Activated CD8-positive, alpha-beta memory T cell treated with anti-CD3 and anti-CD28 coated beads, Interleukin-2, amount 10 ng/mL, durations not matched to agents 7 days and 5 days (primary cell): ENCODE measurements at places on chromosomes 1 and 21.
A peak's percentile ranks its signal among the peaks of the same experiment; 100 is the strongest.

GRCh38 chr1:116819081-116819480, 64.9 kb downstream of the CD2 start:
- DNase-seq, result no peak

DNA sequence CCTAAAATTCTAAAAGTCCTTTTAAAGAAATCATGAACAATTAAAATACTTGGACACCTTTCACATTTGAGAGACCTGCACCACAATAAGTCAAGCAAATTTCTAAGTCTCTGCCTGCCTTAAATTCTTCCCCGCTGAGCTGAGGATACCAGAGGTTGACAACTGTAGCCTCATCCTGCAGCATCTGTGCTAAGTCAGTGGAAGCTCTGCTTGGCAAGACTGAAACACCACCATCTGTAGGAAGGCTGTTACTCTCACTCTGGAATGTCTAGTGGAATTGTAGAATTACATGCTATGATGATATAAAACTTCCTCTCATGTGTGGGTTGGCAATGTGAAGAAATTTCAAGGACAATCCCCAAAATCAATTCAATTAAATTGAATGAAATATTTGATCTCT, 1756.5 kb downstream of the NCAM2 start:
- DNase-seq, result no peak

DNA sequence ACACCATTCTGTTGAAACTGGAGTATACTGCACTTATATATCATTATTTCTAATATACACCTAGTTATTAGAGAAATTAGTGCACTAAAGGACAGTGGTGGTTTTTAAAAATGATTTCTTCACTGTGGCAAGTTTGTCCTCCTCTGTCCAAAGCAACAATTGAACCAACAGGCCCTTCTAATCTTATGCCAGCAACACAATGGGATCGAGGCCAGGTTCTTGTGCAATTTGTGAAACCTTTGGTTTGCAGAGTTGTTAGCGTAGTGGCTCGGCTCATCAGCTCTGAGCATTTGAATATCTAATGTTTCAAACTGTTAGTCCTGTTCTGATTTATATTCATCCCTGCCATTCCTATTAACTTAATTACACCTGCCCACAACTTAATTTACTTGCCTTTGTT, 9.9 kb upstream of the LRRC39 start:
- no peak for DNase-seq

DNA sequence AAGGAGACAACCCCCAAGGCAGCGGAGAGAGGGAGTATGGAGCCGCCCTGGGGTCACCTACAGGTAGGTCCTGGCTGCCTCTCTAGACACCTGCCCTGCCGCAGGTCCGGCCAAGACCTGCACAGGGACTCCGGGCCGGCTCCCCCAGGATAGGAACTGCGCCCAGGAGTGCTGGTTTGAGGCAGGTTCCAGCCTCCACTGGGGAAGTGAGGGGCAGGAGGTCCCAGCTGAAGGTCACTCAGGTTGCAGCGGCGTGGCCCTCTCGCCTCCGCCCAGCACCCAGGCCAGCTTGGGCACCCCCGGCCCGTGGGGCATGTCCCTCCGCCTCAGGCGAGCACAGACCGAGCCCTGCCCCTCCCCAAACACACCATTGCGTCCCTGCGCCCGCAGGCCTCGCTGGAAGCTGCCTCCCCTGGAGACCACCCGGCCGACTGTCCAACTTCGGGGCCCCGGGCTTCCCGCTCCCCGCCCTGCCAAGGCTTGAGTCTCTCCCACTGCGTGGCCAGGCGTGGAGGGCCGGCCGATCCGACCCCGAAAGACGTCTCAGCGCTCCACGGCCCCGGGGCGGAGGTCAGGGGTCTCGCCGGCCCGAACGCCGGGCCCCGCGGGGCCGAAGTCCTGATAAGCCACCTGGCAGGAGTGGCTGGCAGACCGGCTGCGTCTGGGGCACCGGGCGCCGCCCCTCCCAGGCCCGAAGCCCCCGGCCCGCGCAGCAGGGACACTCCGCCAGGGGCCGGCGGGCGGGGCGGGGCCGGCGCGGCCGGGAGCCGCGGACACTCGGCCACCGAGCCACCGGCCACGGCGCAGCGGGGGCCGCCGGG, 1.4 kb upstream of the SKI start:
- DNase-seq, result no peak

DNA sequence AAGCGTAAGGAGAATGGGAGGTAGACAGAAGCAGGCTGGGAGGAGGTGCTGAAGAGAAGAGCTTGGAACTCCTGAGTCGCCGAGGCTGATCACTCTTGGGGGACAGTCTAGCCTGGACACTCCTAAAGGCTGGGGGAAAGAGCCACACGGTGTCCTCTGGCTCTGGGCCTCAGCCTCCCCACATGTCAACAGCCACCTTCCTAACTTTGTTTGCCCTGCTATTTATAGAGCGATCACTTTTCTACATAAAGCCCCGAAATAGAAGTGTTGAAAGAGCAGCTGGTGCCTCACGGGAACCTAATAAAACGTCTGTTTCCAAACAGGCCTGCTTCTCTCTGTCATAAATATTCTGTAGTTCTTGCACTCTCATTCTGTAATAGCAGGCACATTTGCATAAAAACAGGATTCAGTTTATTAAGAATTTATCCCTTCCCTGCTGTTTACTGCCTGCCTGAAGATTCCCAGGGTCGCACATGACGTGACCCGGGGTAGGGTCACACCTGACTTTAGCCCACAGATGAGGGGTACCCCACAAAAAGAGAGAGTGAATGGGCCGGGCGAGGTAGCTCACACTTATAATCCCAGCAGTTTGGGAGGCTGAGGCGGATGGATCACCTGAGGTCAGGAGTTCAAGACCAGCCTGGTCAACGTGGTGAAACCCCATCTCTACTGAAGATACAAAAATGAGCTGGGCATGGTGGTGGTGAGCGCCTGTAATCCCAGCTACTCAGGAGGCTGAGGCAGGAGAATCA, 212.5 kb downstream of the TOMM20 start:
- DNase-seq, result no peak

DNA sequence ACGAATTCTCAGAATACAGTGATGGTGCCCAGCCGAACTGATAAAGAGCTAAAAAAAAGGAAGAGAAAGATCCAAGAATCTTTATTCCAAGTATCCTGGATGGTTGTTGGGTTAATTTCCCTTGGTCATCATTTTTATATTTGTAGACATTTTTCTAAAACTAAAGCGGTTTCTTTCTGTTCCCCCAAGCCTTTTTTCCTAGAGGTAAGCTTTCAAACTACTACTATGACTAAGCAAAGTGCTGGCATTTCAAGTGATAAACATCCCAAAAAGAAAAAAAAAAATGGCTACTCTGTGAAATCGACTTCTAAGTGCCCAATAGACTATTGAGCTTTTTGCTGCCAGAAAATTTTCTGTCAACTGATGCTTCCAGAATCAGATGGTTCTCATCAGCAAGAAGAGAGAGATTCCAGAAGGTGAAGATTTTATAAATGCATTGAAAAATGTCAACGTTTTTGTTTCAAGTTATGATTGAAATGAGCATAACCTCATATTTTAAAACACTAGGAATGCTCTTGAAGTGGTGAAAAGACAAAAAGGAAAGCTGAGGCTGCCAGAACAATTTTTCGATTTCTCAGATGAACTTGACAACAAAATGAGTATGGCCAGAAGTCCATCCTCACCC, 96.1 kb upstream of the ZC3H11B start:
- no peak for DNase-seq

DNA sequence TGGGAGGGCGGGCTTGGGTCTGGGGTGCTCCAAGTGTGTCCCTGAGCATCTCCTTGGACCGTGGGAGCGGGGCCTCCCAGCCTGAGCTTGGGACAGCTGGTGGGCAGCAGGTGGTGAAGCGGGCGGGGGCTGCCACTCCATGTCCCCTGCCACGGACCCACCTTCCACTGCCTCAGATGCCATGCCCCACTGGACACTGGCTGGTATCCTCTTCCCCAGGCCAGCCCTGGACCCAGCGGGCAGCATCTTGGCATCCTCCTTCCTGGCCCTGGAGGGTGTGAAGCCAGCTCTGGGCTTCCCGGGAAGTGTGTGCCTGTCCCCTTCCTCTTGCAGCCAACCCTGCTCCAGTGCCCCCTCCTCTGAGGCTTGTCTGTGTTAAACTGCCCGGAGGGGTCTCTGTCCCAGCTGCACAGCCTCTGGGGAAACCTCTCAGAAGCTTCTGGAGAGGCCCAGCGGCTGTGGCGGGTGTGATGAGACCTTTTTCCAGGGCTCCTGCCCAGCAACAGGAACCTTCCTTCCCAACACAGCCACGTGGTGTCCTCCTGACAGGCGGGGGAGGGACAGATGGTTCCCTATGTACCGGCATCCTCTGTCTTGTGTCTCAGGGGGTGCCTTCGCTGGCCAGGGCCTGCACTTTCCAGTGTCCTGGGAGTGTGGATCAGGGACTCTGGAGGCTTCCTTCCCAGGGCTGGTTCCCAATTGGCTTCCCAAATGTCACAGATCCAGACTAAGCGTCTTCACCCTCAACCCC, 81.6 kb upstream of the DISP3 start:
- no peak for DNase-seq

DNA sequence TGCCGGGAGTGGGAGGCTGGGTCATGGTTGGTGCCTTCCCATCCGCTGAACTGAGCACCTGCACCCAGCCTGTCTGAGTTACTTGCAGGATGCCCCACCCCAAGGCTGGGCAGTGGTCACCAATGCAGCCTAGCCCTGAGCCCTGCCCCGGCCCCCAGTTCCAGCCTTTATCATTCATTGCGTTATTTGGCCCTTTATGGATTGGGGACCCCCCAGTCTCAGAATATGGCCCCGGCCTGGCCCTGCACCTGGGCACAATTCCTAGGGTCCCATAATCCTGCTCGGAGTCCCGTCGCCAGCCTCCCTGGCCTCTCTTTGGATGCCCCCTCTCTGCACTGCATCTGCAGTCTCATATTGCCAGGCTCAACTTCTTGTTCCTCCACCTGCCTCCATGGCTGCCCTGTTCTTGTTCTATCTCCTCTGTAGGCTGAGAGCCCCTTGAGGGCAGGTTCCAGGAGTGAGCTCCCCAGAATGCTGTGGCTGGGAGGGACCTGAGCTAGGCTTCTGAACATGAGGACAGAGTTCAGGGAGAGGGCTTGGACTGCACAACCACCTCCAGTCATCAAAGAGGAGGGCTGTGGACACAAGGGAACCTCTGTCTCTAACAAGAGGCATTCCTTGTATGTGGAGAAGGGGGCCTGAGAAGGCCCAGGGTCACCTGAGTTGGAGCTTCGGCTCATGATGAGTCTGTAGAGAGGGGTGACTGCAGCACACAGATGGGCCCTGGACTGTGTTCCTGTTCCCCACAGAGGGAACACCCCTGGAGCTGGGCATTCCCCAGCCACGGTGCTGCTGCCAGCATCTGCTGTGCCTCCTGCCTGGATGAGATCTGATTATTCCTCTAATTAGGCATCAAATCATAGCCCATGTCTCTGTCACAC, 1.1 kb upstream of the KNCN start:
- no peak for DNase-seq

DNA sequence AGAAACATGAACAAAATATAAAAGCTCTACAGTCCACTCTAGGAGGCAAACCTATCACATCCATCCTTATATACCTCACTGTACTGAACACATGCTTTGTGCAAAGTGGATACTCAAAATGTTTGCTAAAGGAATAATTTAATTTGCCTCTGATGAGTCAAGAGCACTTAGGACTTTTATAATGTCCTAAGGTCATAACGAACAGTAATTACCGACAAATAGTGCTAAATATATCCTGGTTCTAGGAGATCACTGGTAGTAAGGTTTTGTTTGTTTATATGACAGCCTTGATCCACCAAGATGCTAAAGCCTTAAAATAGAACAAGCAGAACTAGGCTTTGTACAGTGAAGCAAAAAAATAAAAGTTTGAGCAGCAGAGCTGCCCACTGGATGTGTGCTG, 70.6 kb downstream of the GADD45A start:
- no peak for DNase-seq

DNA sequence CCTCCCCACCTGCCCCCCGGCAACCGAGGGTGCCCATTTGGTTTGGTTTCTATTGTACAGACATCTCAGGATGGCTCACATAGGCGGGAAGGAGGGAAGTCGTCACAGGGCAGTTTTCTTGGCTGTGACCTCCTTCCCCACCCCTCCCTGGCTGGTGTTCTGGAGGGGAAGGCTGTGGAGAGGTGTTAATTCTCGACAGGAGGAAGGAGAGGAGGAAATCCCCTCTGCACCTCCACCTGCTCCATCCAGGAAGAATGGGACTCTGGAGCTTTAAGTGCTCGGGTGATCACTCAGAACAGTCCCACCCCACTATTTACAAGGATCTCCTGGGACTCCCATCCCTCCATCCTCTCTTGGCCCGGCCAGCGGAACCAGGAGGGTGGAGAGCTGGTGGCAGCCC, 7.6 kb downstream of the MEX3A start:
- DNase-seq, result no peak

- no peak for DNase-seq
Measured at GRCh38 chr1:84245563-84245962, 55.9 kb upstream of the SAMD13 start.

DNA sequence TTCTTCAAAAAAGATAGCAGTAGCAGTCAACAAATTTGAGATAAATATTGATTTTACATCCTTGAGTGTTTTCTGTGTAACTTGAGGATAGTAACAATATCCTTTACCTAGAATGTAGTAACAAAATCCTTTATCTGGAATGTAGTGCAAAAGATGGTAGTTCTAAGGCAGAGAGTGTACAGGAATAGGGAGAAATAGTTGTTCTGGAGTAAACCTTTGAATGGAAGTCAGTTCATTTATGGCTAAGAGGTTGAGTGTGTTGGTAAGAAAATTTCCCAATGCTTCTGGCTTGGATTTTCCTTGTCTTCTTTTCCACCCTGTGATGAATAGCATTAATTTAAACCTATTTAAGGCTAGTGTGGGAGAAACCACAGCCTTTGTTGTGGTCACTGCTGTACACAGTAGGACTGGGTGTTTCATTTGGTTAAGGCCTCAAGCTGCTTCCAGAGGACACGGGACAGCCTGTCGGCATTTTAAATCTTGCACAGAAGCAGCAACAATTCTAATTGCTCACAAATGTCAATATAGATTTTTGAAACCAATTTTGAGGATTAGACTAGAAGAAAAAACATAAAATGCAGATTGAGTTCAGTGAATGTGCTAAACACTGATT, 11.3 kb downstream of the NFIA start:
- DNase-seq, result no peak

GRCh38 chr1:83742446-83742845, 256.5 kb downstream of the TTLL7 start:
- DNase-seq, result no peak

- no peak for DNase-seq
Measured at GRCh38 chr1:73577206-73577605, 620.8 kb downstream of the LRRIQ3 start.

DNA sequence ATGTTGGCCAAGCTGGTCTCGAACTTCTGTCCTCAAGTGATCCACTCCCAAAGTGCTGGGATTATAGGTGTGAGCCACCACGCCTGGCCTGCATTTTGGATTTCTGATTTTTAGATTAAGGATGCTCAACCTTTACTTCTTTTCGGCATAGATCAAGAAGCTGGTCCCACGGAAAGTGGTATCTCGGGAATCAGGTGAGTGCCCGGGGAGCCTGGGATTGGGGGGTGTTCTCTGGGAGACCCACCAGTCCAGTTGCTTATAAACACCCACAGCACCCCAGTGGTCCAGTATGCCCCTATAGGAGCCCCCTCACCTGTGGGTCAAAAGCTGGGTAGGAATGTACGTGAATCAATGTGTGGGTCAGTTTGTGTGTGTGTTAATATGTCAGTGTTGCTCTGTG, 3.2 kb downstream of the SH3D21 start:
- DNase-seq, result no peak

- DNase-seq, result peak; percentile 49
Measured at GRCh38 chr1:91997607-91998195, 32.1 kb upstream of the EPHX4 start.

- DNase-seq, result no peak
Measured at GRCh38 chr1:231853588-231854207, 227.1 kb downstream of the DISC1 start.
